HFFc6 (cell line): ENCODE measurements at places on chromosomes 16 and 17. TPM values are rescaled to one million over a fixed set of nuclear protein-coding genes. Genes with fewer than 3 reads are reported as not detected.

- DNase-seq = no peak
Measured at GRCh38 chr16:1556254-1556653, 22.8 kb downstream of the TMEM204 start.

Gene TP53I13
- total RNA-seq = 32.7 to 42.8 TPM (median 38.2 TPM) in 3 replicates

Gene MAF
- total RNA-seq = not detected in 3 replicates

DNA sequence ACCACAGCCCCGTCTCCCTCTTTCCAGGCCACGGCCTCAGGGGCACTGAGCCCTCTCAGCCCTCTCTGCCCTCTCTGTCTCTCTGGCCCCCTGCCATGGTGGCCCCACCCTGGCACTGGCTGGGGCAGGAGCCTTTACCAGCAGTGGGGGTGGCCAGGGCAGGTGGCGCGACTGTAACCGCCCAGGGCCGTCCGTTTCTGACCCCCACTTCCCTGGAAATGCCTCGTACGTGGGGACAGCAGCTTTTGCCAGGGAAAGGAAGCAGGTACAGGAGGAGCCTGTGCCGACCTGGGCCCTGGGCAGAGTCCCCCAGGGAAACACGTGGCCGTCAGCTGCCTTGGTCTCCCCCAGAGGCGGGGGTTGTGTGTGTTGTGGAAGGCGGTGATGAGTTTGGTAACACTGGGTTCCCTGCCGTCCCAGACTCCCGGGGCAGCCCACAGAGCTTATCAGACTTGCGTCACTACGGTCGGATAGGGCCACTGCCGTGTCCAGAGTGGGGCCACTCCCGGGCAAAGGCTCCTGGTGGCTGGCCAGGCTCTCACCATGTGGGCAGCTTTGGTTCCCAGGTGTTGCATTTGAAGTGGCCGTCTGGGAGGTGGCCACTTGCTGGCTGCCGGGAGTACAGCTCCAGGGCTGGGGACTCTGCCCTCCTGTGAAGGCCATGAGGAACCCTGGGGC is 249.3 kb upstream of the CIBAR2 start:
- DNase-seq = no peak
